ENCODE measurements at places on chromosomes 4 and X.
A peak's percentile ranks its signal among the peaks of the same experiment; 100 is the strongest.

DNA sequence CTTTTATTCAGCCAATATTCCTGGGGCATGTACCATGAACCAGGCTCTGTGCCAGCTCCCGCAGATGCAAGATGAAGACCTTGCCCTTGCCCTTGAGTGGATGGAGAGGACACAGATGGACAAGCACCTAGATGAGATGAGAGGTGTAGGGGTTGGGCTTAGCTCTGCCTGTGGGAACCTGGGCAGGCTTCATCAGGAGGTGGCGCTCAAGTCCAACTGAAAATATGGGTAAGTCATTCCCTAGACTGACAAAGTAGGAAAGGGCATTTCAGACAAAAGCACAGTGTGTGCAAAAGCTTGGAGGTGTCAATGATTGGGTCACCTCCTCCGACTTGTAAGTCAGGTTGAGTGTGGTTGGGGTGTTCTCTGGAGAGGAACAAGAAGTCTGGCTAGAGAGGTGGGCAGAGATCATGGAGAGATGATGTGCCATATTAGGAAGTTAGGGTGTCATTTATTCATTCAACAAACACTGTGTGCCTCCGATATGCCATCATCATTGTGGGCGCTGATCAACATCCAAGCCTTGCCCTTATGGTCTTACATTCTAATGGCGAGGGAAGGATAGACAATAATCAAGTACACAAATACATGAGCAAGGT, 64.6 kb downstream of the ANAPC4 start:
- DNase-seq: peak; percentile 29

DNA sequence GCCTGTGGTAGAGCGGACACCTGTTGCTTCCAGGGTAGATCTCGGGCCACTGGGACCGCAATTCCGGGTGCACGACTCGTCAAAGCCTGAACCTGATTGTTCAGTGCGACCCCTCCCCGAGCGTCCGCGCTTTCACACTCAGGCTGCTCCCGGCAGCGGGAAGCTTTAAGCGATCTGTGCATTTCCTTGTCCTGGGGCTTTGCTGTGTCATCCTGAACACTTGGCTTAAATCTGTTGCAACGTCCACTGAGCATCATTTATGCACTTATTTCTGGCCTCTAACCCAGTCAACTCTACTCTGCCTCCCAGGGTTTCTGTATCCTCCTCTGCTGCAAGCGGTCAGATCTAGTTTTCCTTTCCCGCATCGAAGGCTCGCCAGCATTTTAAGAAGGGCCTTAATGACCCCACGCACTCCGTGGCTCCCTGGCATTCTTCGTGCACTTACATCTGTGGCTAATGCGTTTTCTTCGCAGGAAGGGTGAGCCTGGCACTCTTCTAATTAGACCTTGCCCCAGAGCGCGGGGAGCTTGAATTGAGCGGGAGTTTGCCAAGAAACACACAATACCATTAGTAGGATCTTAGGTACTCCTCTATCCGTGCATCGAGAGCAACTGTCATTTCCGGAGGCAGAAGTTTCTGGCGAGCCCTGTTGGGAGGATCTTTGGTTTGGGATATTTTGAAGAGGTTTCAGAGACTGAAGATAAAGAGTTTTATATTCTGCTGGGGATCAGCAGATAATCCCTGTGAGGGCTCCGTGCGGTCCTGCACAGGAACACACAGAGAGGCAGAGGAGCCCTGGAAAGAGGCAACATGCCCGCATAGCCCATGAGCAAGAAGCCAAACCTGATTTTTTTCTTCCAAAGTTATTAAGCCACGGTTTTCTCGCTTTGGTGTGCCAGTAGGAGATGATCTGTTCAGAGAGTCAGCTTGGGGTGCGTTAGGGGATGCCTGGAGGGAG, 654 bp upstream of the DDIT4L start:
- DNase-seq: no peak

- DNase-seq: no peak
Observed at GRCh38 chrX:150547375-150548115, 20.9 kb upstream of the MTM1 start.

- peak; percentile 11 for DNase-seq
Observed at GRCh38 chr4:141304346-141304745, 83.7 kb downstream of the ZNF330 start.

- DNase-seq: no peak
Observed at GRCh38 chr4:154364066-154364845, 127.3 kb downstream of the DCHS2 start.

DNA sequence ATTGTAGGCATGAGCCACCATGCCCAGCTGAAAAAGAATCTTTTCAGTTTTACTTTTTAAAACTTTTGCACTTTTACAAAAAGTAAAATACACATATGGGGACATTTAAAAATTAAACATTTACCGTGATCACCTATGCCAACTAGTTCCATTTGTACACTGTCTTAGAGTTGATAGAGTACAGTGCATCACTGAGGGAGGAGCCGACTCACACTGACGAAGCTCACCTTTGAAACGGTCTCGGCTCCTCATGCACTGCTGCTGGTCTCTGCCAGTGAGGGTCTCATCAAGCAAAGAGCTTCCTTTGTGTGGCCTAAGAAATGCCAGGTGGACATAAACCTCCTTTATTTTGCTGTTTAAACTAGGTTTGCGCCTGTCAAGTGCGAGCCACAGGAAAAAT, 50.0 kb downstream of the GRK4 start:
- no peak for DNase-seq

GRCh38 chr4:143372093-143372915, 35.6 kb downstream of the GAB1 start:
- DNase-seq: no peak
